Esophagus squamous epithelium (tissue), 5 donors: ENCODE measurements at places on chromosomes 12 and 14. TPM values are rescaled to one million over a fixed set of nuclear protein-coding genes. Genes with fewer than 3 reads are reported as not detected.

Gene OR4E2
- not detected for total RNA-seq

Gene OR4M1
- total RNA-seq, result not detected

DNA sequence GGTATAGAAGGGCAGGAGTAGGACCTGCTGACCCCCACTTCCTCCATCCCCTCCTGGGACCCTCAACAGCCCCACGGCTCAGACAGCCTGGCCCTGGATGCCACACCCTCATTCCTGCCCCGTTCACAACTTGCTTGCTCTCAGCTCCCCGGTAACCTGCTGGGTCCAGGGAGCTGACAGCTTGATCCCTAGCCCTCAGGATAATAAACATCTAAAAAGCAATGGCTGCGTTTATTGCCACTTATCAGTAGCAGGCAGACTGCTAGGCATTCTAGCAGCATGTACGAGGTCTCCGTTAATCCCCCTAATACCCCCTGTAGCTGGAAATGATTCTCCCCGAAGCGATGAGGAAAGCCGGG is 24.3 kb upstream of the RPLP0 start:
- DNase-seq, result no peak

Gene KRT2
- total RNA-seq, result not detected

DNA sequence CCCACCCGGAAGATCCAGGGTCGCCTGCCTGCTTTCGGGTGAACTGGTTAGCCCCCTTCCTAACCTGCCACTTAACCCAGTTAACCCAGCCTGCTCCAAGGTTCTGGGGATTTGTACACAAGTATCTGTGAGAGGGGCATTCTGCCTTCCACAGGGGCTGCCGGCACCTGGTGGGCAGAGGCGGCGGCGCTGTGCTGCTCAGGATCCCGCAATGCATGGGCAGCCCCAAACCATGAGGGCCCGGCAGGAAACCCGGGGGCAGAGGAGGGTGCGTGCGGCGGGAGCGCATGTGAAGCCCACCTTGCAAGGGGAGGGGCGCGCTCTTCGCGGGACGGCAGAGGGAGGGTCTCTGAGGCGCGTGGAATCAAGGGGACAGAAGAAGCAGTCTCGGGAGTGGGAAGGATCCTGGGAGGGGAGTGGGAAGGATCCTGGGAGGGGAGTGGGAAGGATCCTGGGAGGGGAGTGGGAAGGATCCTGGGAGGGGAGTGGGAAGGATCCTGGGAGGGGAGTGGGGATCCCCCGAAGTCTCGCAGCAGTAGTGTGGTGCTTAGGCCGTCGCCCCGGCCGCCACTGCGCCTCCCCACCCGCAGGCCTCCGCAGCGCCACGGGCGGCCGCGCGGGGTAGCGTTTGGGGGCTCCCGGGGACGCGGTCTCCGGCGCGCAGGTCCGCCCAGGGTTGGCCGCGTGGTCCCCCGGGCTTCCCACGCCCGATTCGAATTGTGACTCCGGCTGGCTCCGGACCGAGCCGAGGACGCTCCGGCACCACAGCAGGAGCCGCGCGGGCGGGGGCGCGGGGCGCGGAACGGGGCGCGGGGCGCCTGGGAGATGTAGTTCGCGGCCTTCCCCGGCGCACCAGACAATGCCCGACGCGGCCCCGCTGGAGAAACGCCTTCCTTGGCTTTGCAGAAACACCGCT is 4.9 kb upstream of the MTA1 start:
- no peak for DNase-seq

GRCh38 chr12:52147964-52148463 is 43.8 kb downstream of the KRT80 start:
- DNase-seq, result no peak

- no peak for DNase-seq
Measured at GRCh38 chr12:113322343-113322742, 12.6 kb downstream of the SLC8B1 start.

DNA sequence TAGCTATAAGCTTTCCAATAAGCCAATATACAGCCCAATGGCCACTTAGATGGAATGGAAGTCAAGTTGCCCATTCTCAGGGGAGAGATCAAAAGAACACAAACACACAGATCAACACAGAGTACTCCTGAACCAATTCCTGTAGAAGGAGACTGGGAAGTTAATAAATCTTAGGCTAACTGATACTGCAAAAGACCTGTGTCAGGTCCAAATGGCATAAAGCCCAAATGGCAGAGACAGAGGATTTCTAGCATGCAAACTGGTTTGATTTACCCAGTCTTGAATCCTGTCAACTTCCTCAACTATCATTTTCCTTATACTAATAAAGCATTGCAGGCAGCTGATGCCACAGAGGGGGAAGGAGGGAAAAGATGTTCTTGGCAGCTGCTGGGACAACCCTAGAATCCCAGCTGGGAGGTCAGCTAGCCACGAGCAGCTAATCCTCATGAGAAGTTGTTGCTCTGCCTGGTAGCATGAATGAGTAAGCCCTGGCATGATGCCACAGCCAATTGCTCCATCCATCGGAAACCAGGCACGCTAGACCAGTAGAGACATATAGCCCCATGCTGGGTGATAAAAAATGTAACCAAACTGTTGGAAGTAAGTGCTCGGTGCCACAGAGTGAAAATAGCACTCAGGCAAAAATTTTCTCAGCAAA is 26.2 kb downstream of the ANG start:
- DNase-seq, result no peak

GRCh38 chr12:92360543-92360942 is 214.9 kb upstream of the BTG1 start:
- no peak for DNase-seq

- no peak for DNase-seq
Measured at GRCh38 chr12:88144546-88145468, 2.7 kb downstream of the TMTC3 start.

DNA sequence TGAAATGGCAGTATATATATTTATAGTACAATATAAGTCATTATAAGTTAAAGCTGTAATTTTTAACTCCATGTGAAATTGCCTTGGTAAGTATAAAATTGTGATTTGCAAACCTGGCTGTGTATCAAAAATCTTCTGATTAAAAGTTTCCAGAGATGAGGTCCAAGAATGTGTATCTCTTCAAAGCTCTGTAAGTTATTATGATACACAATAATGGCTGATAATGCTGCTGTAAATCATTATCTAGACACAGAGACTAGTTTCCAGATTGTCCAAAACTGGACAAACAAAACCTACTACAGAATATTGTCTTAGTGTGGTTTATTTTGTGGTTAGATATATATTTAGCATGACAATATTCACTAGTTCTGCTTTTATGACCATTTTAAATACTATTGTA is 514.8 kb downstream of the SLC6A15 start:
- no peak for DNase-seq

Gene SIVA1
- 149 TPM for total RNA-seq

DNA sequence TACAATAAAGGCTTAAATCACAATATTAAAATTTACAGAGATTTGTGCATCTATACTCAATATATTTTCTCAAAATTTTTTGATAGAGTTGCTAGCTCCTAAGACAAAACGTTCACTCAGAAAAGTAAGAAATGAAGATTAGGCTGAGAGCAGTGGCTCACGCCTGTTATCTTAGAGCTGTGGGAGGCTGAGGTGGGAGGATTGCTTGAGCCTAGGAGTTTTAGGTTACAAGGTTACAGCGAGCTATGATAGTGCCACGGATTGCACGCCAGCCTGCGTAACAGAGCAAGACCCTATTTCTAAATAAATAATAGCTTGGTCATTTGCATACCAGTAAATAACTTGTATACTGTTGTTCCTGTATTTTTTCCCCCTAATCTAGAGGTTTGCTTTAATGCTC is 35.0 kb upstream of the CFL2 start:
- DNase-seq, result no peak
